ENCODE measurements at places on chromosomes 6 and 20. TPM values are rescaled to one million over a fixed set of nuclear protein-coding genes. Genes with fewer than 3 reads are reported as not detected.

- no peak overlapping the region for H3K27ac ChIP-seq
- no peaks in the 10 kb centered on the region for H3K4me1 ChIP-seq
- no peak overlapping the region for H3K4me3 ChIP-seq
- H3K36me3 ChIP-seq = no peaks in the 10 kb centered on the region
Observed at GRCh38 chr6:35757456-35758123, 18.8 kb upstream of the CLPSL2 start.

- H3K27me3 ChIP-seq = no peaks in the 10 kb centered on the region
- no peaks in the 10 kb centered on the region for H3K4me1 ChIP-seq
- H3K27ac ChIP-seq = no peak overlapping the region
- H3K36me3 ChIP-seq = peaks cover 14% of the 10 kb centered on the region
- no peak overlapping the region for H3K4me3 ChIP-seq
Observed at GRCh38 chr6:158627168-158627939, 17.2 kb downstream of the DYNLT1 start.

The TRIM38 gene
- 22.3 TPM for total RNA-seq

The KIFC1 gene
- 2.0 TPM for total RNA-seq

The TOX2 gene
- total RNA-seq = 2.1 TPM

The KCNK16 gene
- total RNA-seq = not detected

The ZKSCAN8 gene
- total RNA-seq = 23.3 TPM

GRCh38 chr20:61537239-61538182 lies 285.4 kb downstream of the CDH4 start:
- H3K4me1 ChIP-seq = no peaks in the 10 kb centered on the region
- peaks cover 10% of the 10 kb centered on the region for H3K27me3 ChIP-seq
- no peak for DNase-seq
- H3K36me3 ChIP-seq = no peaks in the 10 kb centered on the region

GRCh38 chr6:34182751-34183531 lies 37.1 kb upstream of the GRM4 start:
- DNase-seq = peak; percentile 71
- peak overlapping the region; percentile 10 for H3K4me3 ChIP-seq
- no peaks in the 10 kb centered on the region for H3K27me3 ChIP-seq
- peaks cover 32% of the 10 kb centered on the region for H3K4me1 ChIP-seq
- peak overlapping the region; percentile 72 for H3K27ac ChIP-seq

Measured in T-cell (primary cell).